ENCODE measurements at places on chromosomes 16 and 17. TPM values are rescaled to one million over a fixed set of nuclear protein-coding genes. Genes with fewer than 3 reads are reported as not detected.

Gene CCL17
- polyA plus RNA-seq, result not detected

Gene OR3A3
- polyA plus RNA-seq, result not detected

Gene ABCA6
- polyA plus RNA-seq, result not detected

Gene LRRC36
- polyA plus RNA-seq, result not detected

Gene KRTAP1-3
- polyA plus RNA-seq, result not detected

Gene GRAPL
- 3.9 TPM for polyA plus RNA-seq

Gene PIK3R5
- 47.6 TPM for polyA plus RNA-seq

Gene HSD17B1
- polyA plus RNA-seq, result 0.59 TPM

Gene RAB34
- 19.2 TPM for polyA plus RNA-seq

Data from naive thymus-derived CD4-positive, alpha-beta T cell (primary cell).